GM20000 (cell line): ENCODE measurements at places on chromosomes 4 and X.
A peak's percentile ranks its signal among the peaks of the same experiment; 100 is the strongest.

DNA sequence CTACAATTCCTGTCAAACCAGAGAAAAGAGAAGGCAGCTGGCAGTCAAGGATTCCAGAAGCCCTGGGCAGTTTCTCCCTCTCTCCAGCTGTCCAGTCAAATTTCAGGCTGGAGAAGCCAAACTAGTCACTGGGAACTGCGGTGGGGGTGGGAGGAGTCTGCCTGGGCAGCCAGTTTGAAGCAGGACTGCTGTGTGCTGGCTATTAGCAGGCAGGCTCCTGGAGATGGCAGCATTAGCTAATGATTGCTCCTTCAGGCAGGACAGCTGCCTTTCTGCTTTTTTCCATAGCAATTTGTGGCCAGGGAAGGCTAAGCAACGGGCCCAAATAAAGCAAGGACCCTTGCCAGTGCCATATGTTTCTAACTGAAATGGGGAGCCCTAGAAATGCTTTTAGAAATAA, 44.7 kb upstream of the FGF13 start:
- DNase-seq, result no peak

DNA sequence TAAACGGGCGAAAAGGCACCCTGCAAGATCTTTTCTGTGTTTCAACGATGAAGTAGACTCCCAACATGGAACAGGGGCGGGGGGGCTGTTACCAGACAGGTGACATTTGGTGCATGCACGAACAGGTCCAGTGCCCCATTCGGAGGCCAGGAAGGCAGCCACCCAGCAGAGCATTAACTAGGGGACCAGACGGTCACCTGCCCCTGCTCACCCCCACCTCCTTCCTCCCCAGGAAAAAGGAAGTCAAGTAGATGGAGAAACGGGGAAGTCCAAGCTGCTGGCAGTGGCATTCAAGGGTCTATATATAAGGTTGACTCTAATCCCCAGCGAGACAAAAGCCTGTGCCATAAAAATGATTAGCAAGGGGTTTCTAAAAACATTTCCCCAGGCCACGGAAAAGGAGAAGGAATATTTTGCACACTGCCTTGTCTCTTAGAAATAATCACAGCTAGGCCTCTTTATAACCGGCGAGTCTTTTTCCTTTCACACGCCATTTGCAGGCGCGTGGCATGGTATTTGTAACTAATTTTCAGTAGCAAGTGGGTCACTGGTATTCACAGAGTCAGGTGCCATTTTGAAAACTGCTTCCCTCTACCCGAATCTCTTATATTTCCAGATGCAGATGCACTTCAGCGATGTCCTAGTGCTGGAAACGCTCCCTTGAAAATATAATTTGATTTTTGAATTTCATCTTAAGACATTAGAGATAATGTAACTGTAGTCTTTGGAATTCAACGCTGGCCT, 1.2 kb upstream of the TMSB4X start:
- DNase-seq, result no peak

DNA sequence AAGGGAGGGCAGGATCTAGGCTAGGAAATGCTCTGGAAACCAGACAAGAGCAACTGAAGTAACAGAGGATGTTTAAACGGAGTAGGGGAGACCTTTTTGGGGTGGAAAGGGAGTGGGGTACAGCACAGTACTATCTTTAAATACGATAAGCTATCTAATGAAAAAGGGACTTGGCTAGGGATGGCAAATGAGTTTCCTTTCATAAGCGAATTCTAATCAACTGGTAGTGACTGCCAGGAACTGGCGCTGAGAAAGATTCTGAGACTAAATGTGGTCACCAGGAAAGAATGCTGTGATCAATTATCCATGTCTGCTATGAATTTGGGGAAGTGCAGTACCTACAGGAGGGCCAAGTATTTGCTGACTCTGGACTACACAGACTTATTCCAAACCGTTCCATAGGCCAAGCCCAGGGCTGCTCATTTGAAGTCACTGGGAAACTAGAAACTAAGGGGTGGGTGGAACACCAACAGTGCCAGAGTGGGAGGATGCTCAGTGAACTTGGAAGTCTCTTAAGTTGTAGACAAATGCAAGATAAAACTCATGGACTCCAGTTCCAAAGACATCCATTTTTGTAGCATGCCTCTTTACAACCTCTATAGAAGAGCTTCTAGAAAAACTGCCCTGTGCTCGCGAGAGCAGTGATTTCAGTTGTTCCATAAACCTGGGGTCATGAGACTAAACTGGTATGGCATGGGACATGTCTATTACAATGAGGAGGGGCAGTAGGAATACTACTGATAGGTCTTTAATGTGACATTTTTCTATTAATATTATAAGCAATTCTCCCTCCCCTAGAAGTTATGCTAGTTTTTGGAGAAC, 2.0 kb downstream of the TRAPPC2 start:
- DNase-seq, result no peak

DNA sequence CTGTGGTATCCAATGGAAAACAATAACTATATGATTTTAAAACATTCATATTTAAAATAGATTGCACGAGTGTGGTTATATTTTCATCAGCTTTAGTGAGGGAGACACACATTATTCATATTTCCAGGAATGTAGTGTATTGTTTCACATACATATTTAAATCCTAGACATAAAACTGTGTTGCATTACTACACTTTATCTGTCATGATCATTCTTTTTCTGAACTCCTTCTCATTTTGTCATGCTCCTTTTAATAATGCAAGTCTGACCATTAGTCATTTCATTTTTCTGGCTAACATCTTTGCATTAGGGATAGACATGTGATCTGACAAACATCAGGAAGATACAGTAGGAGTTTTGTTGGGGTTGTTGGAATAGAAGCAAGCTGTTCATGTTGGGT, 1382.7 kb downstream of the PCDH7 start:
- DNase-seq, result no peak

GRCh38 chrX:135328421-135329005, 19.2 kb downstream of the ETDC start:
- no peak for DNase-seq

DNA sequence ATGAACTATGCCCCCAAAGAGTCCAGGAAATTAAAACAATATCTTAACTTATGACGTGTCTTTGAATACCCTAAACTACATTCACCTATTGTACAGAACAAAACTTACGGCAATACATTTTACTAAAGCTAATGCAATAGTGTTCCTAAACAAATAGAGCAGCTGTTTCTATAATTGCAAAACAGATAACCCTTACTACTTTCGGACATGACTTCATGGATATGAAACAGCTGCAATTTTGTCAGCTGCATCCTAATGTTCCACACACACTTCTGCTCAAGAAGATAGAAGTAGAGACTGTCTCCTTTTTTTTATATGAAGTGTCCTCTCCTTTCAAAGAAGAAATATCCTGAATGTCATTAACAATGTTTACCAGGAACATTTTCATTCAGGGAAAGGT, 174.9 kb downstream of the ACTRT1 start:
- DNase-seq, result no peak

GRCh38 chrX:114390251-114390796, 193.6 kb upstream of the HTR2C start:
- DNase-seq, result no peak

- peak; percentile 32 for DNase-seq
Observed at GRCh38 chrX:7996414-7996813, 69.2 kb upstream of the PNPLA4 start.

GRCh38 chr4:81214144-81214880, 710 bp downstream of the PRKG2 start:
- no peak for DNase-seq

DNA sequence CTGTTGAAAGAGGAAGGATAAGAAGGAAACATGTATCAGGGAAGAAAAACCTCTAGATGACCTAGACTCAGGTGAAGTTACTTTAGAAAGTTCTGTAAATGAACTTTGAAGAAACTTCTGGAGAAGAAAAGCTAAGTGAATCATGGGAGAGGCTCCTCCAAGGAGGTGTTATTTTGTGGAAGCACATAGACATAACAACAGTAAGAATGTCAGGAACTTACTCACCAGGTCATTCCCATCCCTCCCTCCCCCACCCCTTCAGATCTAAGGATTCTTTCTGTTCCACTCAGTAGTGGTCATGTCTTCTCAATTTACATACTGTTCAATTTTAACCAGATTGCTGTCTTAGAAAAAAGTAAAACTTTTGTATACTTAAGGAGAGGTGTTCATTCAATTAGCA, 310.5 kb upstream of the DDX53 start:
- DNase-seq, result no peak

- no peak for DNase-seq
Observed at GRCh38 chrX:39499996-39500395, 597.8 kb downstream of the BCOR start.
